ENCODE measurements at places on chromosomes 12 and 14. TPM values are rescaled to one million over a fixed set of nuclear protein-coding genes. Genes with fewer than 3 reads are reported as not detected.

Gene SLC5A8
- 0.07 TPM for total RNA-seq

Gene PDE3A
- 2.3 TPM for total RNA-seq

Gene JKAMP
- 33.2 TPM for total RNA-seq

Gene CD69
- 0.42 TPM for total RNA-seq

Gene FGF23
- total RNA-seq = 0.24 TPM

Gene GDF11
- total RNA-seq = 20.7 TPM

Gene CHPT1
- total RNA-seq = 19.1 TPM

Gene SLC38A4
- total RNA-seq = 12.6 TPM

Gene SYNE3
- 0.34 TPM for total RNA-seq

Gene SYT10
- total RNA-seq = 0.78 TPM

Gene BICDL1
- 23.1 TPM for total RNA-seq

Gene FOXN4
- 0.37 TPM for total RNA-seq

Gene CDKN3
- total RNA-seq = 57.0 TPM

Gene BRF1
- 23.9 TPM for total RNA-seq

Gene MUCL1
- not detected for total RNA-seq

Gene DAD1
- 156 TPM for total RNA-seq

Gene CCDC175
- total RNA-seq = 0.16 TPM

Data from WTC11 (cell line).